ENCODE measurements at places on chromosomes 4 and X.
A peak's percentile ranks its signal among the peaks of the same experiment; 100 is the strongest.

GRCh38 chr4:125420526-125420925 lies 105.8 kb downstream of the FAT4 start:
- no peak for DNase-seq

GRCh38 chr4:59223292-59223941 lies 1976.7 kb upstream of the ADGRL3 start:
- DNase-seq = peak; percentile 1

DNA sequence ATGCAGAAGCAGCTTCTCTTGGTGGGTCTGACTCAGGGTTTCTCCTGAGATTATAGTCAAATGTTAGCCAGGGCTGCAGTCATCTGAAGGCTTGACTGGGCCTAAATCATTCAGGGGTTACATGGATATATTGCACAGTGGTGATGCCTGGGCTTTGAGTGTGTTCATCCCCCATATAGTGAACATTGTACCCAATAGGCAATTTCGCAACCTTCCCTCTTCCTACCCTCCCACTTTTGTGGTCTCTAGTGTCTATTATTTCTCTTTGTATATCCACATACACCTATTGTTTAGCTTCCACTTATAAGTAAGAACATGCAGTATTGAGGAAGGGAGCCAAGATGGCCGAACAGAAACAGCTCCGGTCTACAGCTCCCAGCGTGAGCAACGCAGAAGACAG lies 90.3 kb upstream of the CAMK2D start:
- no peak for DNase-seq

DNA sequence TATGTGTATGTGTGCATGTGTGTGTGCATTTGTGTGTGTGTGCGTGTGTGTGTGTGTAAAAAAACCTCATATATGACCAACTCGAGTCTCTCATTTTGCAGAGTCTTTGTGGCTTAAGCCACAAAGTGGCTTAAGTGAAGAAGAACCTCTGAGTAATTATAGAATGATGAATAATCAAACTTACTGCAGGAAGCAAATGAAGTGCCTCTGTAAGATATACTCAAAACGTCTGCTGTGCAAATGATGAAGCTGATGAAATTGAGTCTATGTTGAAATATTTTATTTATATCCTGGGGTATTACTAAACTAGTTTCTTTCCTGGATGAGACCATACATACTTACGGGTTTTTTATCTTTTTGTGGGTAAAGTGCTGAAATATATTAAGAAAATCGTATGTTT lies 1198.7 kb downstream of the PCDH7 start:
- DNase-seq = no peak

GRCh38 chr4:156242390-156242789 lies 288.7 kb upstream of the CTSO start:
- no peak for DNase-seq

DNA sequence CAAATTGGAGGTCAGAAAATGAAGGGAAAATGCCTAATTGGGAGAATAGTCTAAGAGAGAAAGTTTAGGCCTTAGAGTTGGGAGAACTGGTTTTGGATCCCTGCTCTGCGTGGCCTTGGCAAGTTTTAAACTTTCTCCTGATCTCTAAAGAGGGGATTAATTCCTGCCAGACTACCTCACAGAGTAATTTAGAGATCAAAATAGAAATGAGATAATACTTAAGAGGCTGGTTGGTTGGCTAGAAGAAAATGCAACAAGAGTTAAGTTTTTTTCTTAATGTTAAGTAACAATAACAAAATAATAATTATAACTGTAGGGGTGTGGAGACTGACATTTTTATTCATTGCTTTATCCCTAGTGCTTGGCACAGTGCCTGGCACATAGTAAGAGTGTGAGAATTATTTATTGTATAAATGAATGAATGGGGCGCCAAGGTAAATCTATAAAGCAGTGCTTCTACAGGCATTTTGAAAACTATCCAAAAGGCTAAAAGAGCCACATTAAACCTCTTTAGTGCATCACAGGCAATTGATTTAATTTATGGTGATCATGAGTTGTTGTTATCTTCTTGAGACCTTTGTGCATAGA lies 160.5 kb downstream of the RASL11B start:
- DNase-seq = no peak

DNA sequence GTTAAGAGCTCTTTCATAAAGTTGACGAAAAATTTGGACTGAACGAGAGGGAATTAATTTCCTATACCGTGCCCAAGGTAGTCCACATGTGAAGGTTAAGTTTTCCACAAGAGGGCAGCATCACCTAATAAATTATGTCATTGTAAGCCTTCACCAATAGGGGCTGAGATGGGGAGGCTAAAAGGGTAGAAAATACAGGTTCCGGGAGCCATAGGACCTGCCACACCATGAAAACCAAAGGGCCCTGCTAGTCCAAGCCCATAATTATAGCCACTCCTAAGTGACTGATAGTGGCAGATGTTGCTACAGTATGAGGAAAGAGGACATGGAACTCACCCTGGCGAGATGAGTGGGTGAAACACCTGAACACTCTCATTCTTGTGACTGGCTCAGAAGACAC lies 122.2 kb downstream of the SHROOM4 start:
- peak; percentile 66 for DNase-seq

- no peak for DNase-seq
These were observed 23.7 kb downstream of the MAOA start for GRCh38 chrX:43679778-43680177.

DNA sequence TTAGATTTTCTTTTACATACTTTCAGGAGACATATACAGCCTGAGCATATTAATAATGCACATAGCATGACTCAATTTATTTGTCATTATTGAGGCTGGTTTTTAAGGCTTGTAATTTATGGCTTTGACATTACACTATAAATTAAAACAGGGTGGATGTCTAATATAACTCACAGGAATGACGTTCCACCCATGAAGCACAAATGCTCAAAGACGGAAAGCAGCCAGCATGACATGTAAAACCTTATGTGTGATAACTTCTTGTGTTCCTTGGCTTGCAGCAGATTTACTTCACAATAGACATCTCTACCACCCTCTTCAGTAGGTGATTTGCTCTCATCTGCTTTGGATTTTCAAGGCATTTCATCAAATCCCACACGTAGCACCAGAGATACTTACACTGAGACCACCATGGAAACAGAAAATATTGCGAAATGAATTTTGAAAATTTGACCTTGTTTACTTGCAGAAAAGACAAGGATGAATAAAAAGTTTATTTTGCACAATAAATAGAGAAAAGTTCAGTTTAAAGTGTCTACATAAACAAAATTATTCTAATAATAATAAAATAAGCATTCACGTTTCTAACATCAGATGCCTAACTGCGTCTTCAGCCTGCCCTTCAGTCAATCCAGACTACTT lies 64.7 kb upstream of the BTC start:
- DNase-seq = no peak

- DNase-seq = no peak
These were observed 970.4 kb downstream of the RPA4 start for GRCh38 chrX:97854086-97854485.

GRCh38 chrX:12977761-12978204 lies 2.9 kb downstream of the TMSB4X start:
- no peak for DNase-seq

DNA sequence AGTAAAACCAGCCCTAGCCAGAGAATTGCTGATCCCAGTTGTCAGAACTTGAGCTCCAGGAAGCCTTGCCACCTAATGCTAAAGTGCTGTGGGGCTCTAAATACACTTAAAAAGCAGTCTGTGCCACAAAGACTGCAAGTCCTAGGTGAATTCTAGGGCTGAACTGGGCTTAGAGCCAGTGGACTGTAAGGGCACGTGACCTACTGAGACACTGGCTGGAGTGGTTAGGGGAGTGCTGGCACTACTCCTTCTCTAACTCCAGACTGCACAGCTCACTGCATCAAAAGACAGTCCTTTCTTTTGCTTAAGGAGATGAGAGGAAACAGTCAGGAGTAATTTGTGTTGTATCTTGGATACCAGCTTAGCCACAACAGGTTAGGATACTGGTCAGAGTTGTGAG lies 1240.2 kb downstream of the FAM133A start:
- DNase-seq = no peak
